ENCODE measurements at places on chromosomes 11 and 22.

DNA sequence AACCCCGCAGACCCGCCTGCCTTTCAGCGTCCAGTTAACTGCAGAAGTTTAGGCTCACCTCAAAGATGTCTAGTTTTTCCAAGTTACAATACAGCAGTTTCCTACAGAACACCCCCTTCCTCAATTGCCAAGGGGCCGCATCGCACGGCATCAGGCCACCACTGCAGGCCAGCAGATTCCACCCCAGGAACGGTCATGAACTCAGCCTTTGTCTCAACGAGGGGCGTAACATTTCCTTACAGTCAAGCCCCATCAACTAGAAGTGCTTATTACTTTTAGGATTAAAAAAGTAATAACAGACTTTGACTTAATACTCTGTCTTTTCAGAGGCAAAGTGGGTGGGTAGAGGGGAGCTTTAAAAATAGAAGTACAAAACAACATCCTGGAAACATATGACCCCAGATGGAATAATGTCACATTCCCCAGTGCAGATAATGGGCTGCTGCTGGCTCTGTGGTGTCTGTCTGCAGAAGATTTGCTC, 36.3 kb downstream of the PPP2R1B start:
- no peak for DNase-seq

- DNase-seq, result no peak
These were observed 3.7 kb upstream of the INPPL1 start for GRCh38 chr11:72220696-72221363.

DNA sequence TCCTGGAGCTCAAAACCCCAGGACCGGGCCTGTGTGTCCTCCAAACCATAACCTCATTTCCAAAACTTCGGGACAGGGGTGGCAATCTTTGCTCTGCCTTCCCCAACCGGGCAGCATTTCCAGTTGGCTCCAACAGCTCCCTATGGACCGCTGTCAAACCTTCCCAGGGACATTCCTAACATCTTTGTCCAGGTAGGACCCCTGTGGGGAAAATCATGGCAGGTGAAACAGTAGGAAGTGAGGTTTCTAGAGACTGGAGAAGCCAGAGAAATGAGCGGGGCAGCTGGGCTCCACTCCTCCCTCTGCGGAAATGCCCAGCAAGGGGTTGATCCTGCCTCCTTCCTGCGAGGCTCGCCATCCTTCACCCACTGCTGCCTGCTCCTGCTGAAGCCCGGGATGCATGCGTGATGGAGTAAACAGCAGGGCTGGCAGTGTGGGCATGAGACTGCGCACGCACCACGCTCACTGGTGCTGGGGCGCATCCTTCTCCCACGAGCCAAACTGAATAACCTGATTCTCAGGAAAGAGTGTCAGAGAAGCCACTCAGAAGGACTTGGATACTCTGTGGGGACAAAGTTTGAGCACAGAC, 136.4 kb downstream of the BUD13 start:
- no peak for DNase-seq

DNA sequence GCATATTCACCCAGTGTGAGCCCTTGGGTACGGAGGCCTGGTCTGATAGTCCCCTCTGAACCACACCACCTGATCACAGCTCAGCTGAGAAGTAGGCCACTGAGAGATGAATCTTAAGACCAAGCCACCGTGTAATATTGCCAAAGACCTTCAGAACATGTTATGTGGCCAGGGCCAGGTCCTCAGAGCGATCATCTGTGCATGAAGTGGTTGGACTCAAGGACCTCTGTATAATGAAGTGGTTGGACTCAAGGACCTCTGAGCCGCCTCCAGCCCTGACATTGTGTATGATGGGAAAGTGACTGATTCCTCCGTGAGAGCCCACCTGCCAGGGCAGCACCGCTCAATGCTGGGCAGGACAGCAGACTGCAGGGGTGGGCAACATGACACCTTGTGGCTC, 70.2 kb downstream of the TP53I11 start:
- DNase-seq, result no peak

GRCh38 chr11:36109850-36110606, 166.2 kb downstream of the LDLRAD3 start:
- no peak for DNase-seq

GRCh38 chr11:123682696-123683410, 28.4 kb upstream of the SCN3B start:
- DNase-seq, result no peak

DNA sequence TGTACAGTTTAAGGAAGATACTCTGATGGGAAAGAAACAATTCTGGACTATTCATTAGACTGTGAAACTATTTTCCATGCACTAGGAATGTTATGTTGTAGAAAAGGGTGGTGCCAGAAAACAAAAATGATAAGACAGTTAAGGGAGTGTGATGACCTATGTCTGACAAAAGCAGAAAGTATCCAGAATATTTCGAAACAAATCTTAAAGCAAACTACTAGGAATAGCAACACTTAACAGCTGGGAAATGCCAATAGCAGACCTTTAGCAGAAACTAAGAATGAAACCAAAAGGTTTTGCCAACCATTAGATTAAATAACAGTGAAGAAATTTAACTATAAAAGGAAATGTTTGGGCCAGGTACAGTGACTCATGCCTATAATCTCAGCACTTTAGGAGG, 3.3 kb upstream of the ARHGAP20 start:
- no peak for DNase-seq

- no peak for DNase-seq
These were observed 5.1 kb downstream of the DKK3 start for GRCh38 chr11:12003336-12003735.

- DNase-seq, result no peak
These were observed 2.3 kb downstream of the PCF11 start for GRCh38 chr11:83158965-83159901.

GRCh38 chr22:50267591-50268390, 2.4 kb downstream of the MAPK11 start:
- DNase-seq, result no peak

GRCh38 chr11:35160246-35160824, 21.4 kb downstream of the CD44 start:
- no peak for DNase-seq

DNA sequence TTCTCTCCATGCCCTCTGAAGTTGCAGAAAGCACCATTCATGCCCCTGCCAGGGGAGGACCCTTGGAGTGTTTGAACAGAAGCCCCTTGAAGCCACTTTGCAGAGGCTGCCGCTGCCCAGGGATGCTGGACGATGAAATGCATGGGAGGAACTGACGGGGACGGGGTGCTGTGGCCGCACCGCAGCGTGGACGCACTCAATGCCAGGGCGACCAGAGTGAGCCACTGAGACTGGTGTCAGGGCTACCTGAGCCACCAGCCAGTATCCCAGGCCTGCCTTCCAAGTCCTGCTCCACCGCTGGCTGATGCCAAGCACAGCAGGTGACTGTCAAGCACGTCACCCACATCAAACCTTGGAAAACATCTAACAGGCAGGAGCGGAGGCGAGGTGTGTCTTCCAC, 17.6 kb downstream of the PHF21B start:
- DNase-seq, result no peak

- DNase-seq, result no peak
These were observed 7.0 kb downstream of the CD82 start for GRCh38 chr11:44572436-44572835.

DNA sequence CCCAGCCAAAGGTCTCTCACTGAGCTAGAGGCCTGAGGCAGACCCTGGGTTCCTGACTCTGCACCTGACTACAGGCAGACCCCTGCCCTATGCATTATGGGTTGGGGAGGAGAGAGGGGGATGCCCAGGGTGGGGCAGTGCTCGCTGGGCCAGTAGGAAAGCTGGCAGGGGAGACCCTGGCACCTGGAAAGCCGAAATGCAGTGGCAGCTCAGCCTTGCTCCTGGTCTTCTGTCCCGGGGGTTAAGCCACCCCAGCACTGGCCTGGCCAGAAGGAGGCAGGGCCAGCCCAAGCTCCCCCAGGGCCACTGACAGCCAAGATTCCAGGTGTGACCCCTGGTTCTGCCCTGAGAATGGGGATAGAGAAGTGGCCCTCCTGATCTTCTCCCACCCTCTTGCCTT, 5.4 kb downstream of the ARAP1 start:
- no peak for DNase-seq

DNA sequence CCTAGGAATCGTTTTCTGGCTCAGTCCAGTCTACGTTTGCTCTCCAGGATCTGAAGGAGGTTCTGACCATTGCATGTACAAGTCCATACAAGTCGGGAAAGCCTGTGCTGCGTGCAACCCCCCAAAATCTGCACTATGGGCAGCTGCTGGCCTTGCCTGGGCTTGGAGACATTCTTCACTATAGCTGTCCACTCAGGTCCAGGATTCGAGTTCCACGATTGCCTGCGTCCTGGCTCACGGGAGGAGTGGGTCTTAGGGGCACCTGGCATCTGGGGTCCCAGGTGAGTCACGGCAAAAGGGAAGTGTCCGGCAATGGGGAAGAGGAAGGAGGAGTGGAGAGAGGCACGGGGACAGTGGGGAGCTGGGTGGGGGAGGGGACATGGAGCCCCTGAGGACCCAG, 563.0 kb downstream of the BRD1 start:
- no peak for DNase-seq

- DNase-seq, result no peak
These were observed 12.5 kb downstream of the USP35 start for GRCh38 chr11:78201096-78201818.

- no peak for DNase-seq
These were observed 3.2 kb downstream of the PPP6R3 start for GRCh38 chr11:68463714-68464113.

DNA sequence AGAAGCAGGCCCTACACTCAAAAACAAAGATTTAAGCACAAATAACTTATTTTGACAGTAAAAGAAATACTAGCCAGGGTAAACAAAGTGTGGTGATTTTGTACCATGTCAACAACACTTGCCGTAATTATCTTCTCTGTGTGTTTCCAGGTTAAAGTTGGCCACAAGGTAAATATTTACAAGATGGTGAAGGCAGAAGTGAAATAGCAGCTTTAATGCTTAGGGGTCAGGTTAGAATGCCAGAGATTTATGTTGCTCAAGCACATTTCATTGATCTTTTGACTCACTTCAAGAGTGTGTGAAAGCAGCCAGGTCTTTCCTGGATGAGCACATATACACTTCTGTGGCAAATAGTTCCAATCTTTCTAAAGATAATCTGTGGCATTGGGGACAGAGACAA, 270.2 kb upstream of the LUZP2 start:
- DNase-seq, result no peak

DNA sequence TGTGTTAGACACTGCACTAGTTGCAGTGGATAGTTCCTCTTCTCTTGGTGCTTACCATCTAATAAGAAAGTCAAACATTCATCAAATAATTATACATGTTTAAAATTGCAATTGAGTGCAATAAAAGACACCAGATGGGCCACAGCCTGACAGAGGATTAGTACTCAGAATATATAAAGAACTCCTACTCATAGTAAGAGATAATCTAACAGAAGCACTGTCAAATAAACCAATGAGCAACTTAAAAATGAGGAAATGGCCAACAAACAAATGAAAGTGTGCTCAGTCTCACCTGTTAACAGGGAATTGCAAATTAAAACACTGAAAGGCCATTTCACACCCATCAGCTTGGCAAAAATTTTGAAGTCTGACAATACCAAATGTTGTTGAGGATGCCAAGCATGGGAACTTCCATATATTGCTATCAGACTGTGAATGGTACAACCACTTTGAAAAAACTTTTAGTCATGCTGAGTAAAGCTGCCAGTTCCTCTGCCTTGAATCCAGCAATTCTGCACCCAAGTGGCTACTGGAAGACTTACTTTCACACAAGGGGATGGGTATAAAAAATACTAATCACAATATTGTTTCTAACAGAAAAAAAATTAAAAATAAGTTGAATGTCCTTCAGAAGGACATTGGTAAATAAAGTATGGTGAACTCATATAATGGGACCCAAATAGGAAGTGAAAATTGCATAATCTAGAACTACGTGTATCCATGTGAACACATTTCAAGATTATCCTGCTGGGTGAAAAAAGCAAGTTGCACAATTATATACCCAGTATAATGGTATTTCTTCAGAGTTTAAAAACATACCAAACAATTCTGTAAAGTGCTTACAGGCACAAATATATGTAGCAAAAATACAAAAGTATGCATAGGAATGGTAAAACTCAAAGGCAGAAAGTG, 41.4 kb upstream of the CREB3L1 start:
- no peak for DNase-seq

DNA sequence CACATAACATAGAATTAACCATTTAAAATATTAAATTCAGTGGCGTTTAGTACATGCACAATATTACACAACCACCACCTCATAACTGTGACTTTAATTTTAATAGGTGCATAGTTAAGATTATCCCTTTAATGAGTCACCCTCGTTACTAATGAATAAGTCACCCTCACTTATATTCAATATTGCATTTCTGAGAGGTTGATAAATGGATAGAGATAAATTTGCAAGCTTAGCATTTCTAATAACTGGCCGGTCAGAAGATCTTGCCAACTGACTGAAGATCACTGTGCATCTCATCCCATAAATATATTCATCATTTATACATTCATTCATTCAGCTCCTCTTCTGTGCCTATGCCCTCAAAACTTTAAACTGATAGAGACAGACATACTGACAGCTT, 243.7 kb downstream of the TTC28 start:
- no peak for DNase-seq

DNA sequence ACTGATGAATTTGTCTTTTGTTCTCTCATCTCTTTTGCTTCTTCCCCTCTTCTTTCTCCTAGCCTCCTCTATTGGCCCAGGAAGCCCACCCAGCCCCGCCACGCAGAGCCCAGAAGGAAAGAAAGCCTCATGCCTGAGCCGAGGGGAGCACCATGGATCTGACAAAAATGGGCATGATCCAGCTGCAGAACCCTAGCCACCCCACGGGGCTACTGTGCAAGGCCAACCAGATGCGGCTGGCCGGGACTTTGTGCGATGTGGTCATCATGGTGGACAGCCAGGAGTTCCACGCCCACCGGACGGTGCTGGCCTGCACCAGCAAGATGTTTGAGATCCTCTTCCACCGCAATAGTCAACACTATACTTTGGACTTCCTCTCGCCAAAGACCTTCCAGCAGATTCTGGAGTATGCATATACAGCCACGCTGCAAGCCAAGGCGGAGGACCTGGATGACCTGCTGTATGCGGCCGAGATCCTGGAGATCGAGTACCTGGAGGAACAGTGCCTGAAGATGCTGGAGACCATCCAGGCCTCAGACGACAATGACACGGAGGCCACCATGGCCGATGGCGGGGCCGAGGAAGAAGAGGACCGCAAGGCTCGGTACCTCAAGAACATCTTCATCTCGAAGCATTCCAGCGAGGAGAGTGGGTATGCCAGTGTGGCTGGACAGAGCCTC, 3.8 kb downstream of the ZBTB16 start:
- DNase-seq, result no peak

DNA sequence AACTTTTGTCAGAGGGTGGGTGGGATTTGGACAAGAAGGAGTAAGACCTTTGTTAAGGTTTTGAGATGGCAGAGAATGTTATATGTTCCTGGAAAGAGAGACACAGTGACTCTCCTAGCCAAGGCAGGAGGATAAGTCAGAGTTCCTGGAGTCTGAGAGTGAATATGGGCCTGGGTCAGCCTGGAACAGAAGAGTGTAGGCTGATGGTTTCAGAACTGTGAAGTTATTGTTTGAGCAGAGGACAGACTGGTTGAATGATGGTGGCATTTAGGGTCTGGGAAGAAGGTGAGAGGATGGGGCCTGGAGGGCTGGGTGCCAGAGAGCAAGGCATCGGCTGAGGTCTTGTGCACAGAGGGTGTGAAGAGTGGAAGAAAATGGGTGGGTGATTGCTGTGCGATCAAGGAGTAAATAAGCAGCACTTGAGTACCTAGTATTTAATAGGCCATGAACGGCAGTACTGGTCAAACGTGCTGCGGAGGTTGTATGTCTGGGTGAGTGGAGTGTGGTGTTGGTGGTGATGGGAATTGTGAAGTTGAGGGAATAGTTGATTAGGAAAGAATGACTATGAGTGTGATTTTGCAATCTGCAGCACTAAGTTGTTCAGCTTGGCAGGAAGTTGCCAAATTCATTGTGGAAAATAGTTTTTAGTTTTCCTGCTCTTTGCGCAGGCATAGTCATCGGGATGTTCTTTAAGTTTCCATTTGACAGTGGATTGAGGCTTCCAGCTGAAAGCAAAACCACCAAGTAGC, 1.8 kb downstream of the PANX1 start:
- no peak for DNase-seq
